Activated naive CD4-positive, alpha-beta T cell treated with anti-CD3 and anti-CD28 coated beads, Interleukin-2, amount 10 ng/mL, durations not matched to agents 7 days and 5 days (primary cell): ENCODE measurements at places on chromosomes 6 and 20.

- DNase-seq, result no peak
Observed at GRCh38 chr6:15062516-15063252, 183.2 kb upstream of the JARID2 start.

- DNase-seq, result no peak
Observed at GRCh38 chr20:4167261-4168021, 152.1 kb upstream of the RNF24 start.

GRCh38 chr20:2417213-2417541 lies 36.5 kb downstream of the TGM6 start:
- DNase-seq, result no peak

DNA sequence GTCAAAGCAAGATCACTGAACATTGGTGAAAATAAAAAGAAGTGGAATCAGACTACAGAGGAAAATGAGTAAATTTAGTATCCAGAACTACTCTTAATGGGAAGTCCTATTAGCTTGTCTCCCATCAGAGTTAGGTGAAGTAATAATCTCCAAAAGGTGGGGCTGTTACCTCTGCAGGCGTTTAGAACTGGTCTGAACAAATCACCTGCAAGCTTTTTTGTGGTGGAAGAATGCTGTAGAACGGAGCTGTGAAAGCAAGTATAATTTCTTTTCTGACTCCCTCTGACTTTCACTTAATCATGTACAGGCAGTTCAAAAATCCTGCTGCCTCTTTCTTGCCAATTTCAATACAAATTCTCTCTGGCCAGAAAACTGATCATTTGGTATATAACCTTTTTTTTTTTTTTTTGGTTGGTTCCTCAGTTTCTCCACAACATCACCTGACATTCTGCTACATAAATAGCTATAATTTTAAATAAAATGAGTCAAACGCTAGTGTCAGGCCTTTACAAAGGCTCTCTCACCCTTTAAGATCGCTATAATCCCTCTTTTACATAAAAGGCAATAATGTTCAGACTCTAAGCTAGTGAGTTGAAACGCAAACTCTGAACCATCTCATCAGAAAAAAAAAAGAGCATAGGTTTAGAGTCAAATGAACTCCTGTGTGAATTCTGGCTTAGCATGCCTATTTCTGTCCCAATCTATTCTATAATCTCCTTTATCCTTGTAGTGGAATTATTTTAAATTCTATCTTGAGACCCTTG lies 38.8 kb downstream of the CITED2 start:
- no peak for DNase-seq

DNA sequence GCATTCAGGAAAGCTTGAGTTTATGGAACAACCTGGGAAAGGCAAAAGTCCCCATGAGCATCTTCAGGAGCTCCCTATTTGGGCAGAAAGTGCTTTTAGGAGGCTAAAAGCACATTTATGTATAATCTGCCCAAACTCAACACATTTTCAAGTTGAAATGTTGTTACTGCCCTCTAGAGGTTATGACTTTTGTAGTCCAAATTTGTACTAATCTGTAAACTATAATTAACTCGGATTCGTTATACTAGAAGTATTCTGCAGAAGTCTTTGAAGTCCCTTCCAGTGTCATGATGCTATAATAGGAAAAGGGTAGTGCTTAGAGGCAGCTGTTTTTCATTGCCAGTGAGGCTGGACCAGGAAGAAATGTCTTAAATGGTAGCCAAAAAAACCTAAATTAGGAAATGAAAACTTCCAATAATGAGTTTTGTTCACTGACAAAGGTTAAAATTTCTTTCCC lies 44.8 kb upstream of the EMILIN3 start:
- DNase-seq, result no peak

DNA sequence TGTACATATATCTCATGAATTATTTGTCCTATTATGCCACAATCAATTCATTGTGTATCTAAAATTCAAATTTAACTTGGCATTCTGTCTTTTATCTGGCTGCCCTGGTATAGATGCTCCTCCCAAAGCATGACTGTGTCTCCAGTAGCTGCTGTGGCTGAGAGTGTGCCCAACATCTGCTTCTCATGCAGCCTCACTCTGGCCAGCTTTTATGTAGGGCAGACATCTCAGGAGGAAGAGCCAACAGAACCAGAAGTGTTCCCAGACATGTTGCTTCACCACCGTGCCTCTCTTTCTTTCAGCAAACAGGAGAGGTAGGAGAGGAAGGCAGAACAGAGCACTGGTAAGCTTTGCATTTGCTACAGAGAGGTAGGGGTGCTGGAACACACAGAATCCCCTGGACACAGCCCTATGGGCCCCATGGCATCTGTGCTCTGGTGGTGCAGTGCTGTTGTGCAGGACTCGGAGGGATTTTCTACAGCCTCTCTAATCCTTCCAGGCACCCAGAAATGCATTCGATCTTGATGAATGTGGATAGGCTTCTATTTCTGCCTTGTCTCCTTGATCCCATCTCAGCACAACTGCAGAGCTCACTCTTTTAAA lies 637.1 kb downstream of the UTRN start:
- DNase-seq, result no peak

DNA sequence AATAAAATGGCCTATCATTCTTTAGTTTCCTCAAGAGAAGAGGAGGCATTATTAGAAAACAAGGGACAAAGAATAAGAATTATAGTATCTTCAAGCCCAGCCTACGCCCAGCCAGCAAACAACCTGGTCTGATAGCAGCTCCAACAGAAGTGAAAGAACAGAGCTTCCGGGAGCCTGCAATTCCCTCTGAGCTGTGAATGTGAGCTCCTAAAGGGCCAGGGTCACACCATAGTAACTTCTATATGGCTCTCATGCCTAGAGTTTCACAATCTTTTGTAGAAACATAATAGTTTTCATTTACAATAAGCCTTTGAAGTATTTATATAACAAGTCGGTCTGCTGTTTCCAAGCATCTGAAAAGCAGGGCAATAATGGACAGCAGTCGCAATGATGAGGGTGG lies 116.5 kb downstream of the SMLR1 start:
- no peak for DNase-seq

DNA sequence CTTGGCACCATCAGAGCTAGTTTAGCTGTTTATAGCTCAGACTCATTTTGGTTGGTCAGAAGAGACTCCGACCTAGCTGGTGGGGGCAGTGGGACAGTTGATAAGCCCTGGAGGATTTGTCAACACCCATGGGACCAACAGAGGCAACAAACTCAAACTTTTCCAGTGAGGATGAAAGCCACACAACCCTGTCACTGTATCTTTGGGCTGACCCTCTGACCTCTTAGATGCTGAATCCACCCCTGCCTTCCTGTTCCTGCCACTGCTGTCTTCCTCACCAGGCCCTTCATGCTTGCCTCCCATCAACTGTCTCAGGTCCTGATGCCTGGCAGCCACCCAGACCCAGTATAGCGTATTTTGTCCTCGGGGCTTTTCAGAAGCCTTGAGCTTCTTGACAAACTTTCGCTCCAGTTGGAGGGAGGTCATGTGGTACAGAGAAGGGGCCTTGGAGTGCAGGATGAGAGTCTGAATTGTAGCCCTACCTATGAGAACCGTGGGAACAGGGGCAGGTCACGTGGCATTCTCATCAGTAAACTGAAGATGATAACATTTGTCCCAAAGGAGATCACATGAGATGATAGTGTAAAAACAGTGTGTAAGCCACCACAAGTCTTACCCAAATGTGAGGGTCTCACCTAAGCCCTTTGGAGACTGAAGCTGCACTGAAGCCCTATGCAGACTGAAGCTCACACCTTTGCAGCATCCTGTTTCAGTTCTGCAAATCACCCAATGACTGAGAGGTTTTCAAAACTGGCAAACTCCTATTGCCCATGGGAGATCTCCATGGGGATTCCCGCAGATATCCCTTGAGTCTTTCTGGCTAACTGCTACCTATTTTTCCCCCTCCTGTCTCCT lies 72.0 kb upstream of the F13A1 start:
- DNase-seq, result no peak
